ENCODE measurements at places on chromosomes 16 and 17. TPM values are rescaled to one million over a fixed set of nuclear protein-coding genes. Genes with fewer than 3 reads are reported as not detected.

The GGNBP2 gene
- 51.4 TPM for total RNA-seq

DNA sequence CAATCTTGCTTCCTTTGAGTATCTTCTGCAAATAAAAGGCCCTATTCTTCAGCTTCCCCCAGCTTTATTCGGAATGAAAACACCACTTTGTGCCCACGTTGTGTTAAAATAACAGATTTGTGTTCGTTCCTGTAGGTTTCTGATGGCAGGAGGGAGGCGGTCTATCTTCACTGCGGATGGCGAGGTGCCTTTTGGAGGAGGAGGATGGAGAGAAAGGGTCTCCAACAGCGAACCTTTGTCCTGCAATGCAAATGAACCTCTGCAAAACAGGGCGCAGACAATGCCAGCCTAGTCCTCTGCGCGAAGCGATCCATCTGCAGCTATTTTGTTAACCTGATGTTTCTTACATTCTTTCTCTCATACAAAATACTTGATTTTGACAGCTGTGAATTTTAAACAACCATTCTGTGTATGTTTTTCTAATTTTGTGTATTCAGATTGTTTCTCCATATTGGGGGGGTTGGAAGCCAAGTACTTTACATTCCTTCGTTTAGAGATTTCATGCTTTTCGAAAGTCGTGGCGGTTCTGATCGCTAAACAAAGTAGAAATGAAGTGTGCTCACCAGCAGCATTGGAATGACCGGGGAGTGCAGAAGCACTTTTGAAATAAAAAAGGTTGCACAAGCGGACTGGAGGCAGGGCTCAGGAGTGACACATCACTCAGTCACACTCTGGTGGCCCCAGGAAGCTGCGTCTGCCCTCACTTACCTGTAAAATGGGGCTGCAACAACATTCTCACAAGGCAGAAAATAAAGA lies 279.0 kb upstream of the IRX5 start:
- 0 out of 2 replicates have a peak, but pooled peaks cover 3% of the 10 kb centered on the region for H3K4me1 ChIP-seq
- H3K27ac ChIP-seq: no peak overlapping the region
- peak; percentile 48 for DNase-seq
- H3K36me3 ChIP-seq: no peaks in the 10 kb centered on the region
- H3K4me3 ChIP-seq: no peak overlapping the region
- H3K27me3 ChIP-seq: no peaks in the 10 kb centered on the region

The SLC6A2 gene
- 0.50 TPM for total RNA-seq

The C16orf96 gene
- total RNA-seq: 0.13 TPM

The CRISPLD2 gene
- 19.9 TPM for total RNA-seq

GRCh38 chr17:1260770-1261161 lies 9.5 kb upstream of the BHLHA9 start:
- DNase-seq: no peak
- peaks cover 10% of the 10 kb centered on the region for H3K4me1 ChIP-seq
- no peak overlapping the region for H3K27ac ChIP-seq
- peaks cover 5% of the 10 kb centered on the region for H3K27me3 ChIP-seq
- H3K36me3 ChIP-seq: no peaks in the 10 kb centered on the region

DNA sequence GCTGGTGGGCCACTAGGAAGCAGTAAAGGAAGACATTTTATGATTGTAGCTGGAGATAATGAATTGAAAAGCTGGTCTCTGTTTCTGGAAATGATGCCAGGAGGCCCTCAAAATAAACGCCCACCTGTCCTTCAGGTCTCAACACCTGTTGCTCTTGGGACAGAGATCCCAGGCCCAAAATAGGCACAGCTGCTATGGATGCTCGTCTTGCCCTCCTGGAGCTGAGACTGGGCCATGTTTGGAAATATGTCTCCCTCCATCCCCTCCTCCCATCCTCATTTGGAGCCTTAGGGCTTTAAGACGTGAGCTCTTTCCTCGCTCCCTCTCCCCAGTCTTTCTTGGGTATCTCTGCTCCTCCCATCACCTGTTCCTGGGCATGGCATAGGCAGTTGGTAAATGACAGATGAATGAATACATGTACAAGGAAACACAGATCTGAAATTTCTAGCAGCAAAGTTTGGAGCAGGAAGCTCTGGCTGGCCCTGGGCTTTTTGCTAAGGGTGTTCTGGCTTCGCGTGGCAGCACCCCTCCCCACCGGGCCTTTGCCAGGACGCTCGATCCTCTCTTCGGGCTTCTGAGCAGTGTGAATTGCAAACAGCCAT lies 33.3 kb downstream of the MYH3 start:
- no peaks in the 10 kb centered on the region for H3K36me3 ChIP-seq
- H3K27ac ChIP-seq: no peak overlapping the region
- no peak for DNase-seq
- no peaks in the 10 kb centered on the region for H3K4me1 ChIP-seq

GRCh38 chr16:50596762-50597450 lies 48.7 kb downstream of the NKD1 start:
- no peaks in the 10 kb centered on the region for H3K36me3 ChIP-seq
- H3K4me1 ChIP-seq: no peaks in the 10 kb centered on the region
- no peak overlapping the region for H3K27ac ChIP-seq
- DNase-seq: no peak
- no peaks in the 10 kb centered on the region for H3K27me3 ChIP-seq

GRCh38 chr17:41629826-41630670 lies 5.7 kb upstream of the KRT17 start:
- no peaks in the 10 kb centered on the region for H3K27me3 ChIP-seq
- no peak overlapping the region for H3K27ac ChIP-seq
- no peak for DNase-seq
- H3K36me3 ChIP-seq: no peaks in the 10 kb centered on the region
- no peaks in the 10 kb centered on the region for H3K4me1 ChIP-seq

The HYDIN gene
- total RNA-seq: 31.0 TPM

- no peak overlapping the region for H3K27ac ChIP-seq
- DNase-seq: no peak
- H3K36me3 ChIP-seq: no peaks in the 10 kb centered on the region
- H3K4me1 ChIP-seq: no peaks in the 10 kb centered on the region
- no peak overlapping the region for H3K4me3 ChIP-seq
These were observed 134.1 kb downstream of the IRF8 start for GRCh38 chr16:86033016-86033474.

The SCARF1 gene
- total RNA-seq: 2.7 TPM

The MFAP4 gene
- not detected for total RNA-seq

GRCh38 chr17:53137869-53138268 lies 684.9 kb upstream of the KIF2B start:
- no peak overlapping the region for H3K27ac ChIP-seq
- no peaks in the 10 kb centered on the region for H3K36me3 ChIP-seq
- H3K4me3 ChIP-seq: no peak overlapping the region
- no peaks in the 10 kb centered on the region for H3K27me3 ChIP-seq

The JMJD8 gene
- 61.6 TPM for total RNA-seq

GRCh38 chr17:44501866-44502375 lies 1.3 kb downstream of the GPATCH8 start:
- H3K4me3 ChIP-seq: peak overlapping the region; percentile 94
- no peak for DNase-seq
- peaks cover 32% of the 10 kb centered on the region for H3K4me1 ChIP-seq
- H3K27me3 ChIP-seq: no peaks in the 10 kb centered on the region

All from PC-9 (cell line).